ENCODE measurements at places on chromosomes 11 and 22. TPM values are rescaled to one million over a fixed set of nuclear protein-coding genes. Genes with fewer than 3 reads are reported as not detected.

The KMT5B gene
- total RNA-seq: 33.4 TPM

DNA sequence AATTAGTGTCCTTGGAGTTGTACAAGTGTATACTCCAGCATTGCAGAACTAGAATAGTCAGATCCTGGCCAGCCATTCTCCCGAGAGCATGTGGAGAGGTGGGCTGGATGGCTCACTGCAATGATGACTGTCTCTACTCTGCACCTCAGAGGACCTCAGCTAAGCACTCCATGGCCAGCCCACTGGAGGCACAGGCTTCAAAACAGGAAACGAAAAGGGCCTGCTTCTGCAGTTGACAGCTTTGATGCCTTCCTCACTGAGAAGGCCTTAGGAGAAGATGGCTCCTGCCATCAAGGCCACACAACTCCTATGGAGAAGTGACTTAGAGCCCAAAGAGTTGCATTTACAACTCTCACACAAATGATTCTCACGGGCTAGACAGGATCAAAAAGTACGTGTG lies 9.1 kb downstream of the POLD4 start:
- DNase-seq: no peak

The DENND5A gene
- 147 TPM for total RNA-seq

- no peak for DNase-seq
Measured at GRCh38 chr11:44966694-44967093, 16.0 kb upstream of the TP53I11 start.

DNA sequence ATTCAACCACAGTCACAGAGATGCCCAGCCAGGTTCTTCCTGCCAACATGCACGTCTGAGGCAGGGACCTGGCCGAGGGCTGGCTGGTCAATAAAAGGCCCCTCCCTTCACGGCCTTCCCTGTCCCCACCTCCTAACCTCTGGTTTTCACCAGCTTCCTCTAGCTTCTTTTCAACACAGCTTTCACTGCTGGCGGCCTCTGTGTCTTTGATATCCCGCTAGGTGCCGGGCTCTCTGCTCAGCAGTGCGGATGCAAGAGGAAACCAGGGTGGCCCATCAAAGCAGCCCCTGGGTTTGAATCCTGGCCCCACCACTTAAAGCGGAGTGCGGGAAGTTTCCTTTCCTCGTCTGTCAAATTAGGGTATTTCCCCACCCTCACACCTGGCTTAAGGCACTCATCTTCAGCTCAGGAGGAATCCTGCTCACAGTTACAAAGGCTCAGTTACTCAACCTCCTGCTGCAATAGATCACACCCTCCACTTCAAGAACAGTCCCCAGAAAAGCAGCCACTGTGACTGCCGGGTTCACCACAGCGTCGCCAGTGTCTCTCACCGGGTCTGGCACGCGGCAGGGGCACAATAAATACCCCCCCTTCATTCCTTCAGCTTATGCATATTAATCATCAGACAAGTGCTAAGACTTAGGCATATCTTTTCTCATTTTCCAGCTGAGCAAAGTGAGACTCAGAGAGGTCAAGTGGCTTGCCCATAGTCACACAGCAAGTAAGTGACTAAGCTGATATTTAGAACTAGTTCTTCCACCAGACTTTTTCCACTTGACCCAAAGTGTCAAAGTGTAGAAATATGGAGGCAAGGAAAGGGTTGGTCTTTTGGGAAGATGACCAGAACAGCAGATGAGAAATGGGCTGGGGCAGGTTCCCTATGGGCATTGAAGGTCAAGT lies 45.7 kb downstream of the TXN2 start:
- no peak for DNase-seq

- DNase-seq: no peak
Measured at GRCh38 chr11:45928535-45929215, 6.2 kb downstream of the LARGE2 start.

The PGR gene
- 0.18 TPM for total RNA-seq

The KCNQ1 gene
- not detected for total RNA-seq
